Smooth muscle cell of the brain vasculature (primary cell): ENCODE measurements at places on chromosomes 13 and 19.

- no peak for DNase-seq
Observed at GRCh38 chr19:36051637-36052036, 2.4 kb downstream of the THAP8 start.

- no peak for DNase-seq
Observed at GRCh38 chr13:98459721-98460370, 117.1 kb downstream of the STK24 start.

DNA sequence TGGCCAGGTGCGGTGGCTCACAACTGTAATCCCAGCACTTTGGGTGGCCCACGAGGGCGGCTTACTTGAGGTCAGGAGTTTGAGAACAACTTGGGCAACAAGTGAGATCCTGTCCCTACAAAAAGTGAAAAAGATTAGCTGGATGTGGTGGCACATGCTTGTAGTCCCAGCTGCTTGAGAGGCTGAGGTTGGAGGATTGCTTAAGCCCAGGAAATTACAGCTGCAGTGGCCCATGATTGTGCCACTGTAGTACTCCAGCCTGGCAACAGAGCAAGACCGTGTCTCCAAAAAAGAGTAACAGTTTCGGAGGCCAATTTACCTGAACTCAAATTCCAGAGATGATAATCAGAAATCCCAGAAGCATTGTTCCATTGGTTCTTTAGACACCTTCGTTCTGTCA, 4.4 kb downstream of the ZNF473 start:
- DNase-seq, result no peak

DNA sequence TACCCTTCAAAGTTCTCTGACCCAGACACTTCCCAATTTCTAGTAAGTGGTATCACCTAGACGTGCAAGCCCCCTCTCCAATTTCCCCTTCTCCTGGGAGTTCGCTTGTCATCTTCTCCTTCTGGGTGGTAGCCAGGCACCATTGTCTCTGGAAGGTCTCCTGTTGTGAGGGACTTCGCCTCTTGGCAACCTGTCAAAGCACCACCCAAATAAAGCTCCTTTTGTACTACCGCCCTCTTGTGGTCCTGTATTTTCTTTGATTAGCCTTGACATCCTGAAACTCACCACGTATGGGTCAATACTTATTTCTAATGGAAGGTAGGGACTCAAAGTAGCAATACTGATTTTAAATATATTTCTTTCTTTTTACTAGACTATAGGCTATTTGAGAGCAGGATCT, 8.2 kb downstream of the GPC5 start:
- DNase-seq, result peak; percentile 7

DNA sequence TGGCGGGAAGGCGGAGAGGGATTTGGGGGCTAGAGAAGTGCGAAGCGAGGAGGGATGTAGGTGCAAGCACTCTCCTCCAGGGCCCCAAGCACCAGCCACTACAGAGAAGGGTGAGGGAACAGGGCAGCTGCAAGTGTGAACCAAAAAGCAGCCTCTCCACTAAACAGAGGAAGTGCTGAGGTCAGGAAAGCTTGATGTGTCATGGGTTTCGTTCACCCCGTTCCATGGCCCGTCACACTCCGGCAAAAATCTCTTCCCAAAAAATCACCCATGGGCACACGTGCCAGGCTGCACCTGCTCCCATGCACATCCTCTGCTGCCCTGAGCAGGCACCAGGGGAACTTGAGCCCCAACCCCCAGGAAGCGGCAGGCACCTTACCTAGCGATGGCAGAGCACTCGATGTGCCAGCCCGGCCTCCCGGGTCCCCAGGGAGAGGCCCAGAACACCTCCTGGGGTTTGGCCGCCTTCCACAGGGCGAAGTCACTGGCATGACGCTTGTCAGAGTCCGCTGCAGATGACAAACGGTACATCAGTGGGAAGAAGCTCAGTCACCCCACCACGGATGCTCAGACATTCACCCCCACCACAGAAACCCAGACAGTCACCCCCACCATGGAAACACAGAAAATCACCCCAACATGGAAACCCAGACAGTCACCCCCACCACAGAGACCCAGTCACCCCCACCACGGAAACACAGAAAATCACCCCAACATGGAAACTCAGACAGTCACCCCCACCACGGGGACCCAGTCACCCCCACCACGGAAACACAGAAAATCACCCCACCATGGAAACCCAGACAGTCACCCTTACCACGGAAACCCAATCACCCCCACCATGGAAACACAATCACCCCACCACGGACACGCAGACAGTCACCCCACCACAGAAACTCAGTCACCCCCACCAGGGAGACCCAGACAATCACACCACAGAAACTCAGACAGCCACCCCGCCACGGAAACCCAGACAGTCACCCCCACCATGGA, 29.0 kb downstream of the CARS2 start:
- DNase-seq, result no peak

GRCh38 chr13:113920606-113921286, 53.1 kb downstream of the C13orf46 start:
- DNase-seq, result no peak

- DNase-seq, result no peak
Observed at GRCh38 chr13:99662678-99663077, 161.4 kb downstream of the TM9SF2 start.

- DNase-seq, result no peak
Observed at GRCh38 chr13:91729859-91730258, 331.4 kb downstream of the GPC5 start.

- no peak for DNase-seq
Observed at GRCh38 chr13:22569811-22570210, 611.0 kb upstream of the SGCG start.

DNA sequence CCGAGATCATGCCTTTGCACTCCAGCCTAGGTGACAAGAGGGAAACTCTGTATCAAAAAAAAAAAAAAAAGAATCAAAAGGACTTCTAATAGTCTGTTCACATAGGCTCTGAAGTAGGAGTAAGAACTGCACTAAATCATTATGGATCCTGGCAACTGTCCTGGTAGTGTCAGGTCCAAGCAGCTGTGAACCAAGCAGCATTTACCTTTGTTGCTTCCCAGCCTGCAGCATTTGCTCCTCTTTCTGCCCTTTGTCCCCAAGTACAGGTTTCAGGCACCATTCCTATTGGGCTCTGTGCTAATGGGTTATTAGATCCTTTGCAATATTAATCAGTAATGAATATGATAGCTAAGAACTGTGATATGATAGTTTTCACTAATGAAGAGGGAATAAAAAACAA, 77.4 kb upstream of the NBEA start:
- DNase-seq, result no peak

- DNase-seq, result no peak
Observed at GRCh38 chr13:85501616-85502015, 297.6 kb downstream of the SLITRK6 start.

GRCh38 chr13:99178636-99179035, 22.0 kb upstream of the UBAC2 start:
- DNase-seq, result no peak

DNA sequence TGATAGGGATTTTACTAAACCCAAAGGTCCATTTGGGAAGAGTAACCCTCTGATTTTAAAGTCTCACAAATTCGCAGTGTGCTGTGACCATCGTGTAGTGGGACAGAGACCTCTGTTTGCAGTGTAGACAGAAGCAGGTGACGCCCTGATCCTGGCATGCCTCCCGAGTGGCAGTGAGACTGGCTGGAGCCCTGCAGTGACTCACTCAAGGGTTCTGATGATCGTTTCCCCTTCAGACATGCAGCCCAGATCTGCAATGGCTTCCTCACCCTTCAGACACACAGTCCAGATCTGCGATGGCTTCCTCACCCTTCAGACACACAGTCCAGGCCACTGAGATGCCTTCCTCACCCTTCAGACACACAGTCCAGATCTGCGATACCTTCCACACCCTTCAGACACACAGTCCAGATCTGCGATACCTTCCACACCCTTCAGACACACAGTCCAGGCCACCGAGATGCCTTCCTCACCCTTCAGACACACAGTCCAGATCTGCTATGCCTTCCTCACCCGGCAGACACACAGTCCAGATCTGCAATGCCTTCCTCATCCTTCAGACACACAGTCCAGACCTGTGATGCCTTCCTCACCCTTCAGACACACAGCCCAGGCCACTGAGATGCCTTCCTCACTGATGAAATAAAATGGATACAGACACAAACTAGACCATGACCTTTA, 125.2 kb downstream of the ATP11A start:
- no peak for DNase-seq

DNA sequence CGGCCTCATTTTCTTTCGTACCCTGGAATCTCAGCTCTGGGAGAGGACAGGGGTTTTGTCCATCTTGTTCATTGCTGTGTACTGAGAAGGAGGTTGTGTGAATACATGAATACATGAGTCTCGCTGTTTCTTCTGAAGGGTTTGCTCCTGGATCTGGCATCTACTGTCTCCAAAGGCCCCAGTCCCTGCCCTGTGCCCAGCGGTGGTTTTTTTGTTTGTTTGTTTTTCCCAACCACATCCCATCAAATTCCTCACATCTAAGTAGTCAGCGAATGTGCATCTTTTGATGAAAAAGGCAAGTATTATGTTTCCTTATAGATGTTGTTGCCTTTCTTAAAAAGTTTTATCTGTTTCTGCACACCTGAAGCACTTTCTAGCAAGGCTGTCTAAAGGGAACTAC, 12.5 kb downstream of the DCAF15 start:
- peak; percentile 50 for DNase-seq

DNA sequence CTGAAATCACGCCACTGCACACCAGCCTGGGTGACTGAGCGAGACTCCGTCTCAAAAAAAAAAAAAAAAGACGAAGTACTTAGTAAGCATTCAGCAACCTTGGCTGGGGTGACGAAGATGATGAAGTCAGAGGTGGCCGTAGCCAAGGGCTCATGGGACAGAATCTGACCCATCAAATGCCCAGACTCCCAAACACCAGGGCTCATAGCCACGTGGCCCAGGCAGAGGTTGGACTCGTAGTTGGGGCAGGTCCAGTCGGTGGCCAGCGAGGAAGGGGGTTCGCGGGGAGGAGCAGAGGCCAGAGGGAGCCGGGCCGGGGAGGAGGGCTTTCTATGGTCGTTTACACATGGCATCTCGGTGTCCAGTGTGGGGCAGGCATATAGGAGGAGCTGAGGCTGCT, 52.1 kb upstream of the EHD2 start:
- no peak for DNase-seq

DNA sequence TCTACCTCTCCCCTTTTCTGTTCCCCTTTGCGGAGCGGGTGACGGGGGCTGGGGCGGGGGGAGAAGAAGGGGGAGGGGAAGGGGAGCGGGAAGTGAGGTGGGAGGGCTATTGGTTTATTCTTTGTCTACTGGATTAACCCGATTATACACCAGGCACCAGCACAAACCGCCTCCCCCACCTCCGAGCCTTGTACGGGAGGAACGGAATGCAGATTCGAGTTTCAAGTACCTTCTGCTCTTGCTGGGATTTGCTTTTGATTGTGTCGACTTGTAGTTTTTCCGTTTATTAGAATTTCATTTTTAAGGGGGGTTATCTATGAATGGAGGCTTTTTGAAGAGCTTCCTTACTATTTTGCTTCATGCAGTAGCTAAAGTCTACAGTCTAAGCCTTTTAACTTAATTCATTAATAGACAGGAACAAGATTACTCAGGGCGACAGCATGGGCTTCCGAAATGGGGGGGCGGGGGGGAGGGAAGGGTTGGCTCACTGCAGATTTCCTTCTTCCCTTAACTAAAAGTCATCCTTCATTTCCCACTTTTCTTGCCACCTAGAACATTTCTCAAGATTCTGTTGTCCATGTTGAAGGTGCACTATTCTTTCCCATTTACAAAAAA, 937 bp upstream of the SPRY2 start:
- no peak for DNase-seq

GRCh38 chr13:107035186-107035585, 467.2 kb upstream of the ARGLU1 start:
- DNase-seq, result no peak

DNA sequence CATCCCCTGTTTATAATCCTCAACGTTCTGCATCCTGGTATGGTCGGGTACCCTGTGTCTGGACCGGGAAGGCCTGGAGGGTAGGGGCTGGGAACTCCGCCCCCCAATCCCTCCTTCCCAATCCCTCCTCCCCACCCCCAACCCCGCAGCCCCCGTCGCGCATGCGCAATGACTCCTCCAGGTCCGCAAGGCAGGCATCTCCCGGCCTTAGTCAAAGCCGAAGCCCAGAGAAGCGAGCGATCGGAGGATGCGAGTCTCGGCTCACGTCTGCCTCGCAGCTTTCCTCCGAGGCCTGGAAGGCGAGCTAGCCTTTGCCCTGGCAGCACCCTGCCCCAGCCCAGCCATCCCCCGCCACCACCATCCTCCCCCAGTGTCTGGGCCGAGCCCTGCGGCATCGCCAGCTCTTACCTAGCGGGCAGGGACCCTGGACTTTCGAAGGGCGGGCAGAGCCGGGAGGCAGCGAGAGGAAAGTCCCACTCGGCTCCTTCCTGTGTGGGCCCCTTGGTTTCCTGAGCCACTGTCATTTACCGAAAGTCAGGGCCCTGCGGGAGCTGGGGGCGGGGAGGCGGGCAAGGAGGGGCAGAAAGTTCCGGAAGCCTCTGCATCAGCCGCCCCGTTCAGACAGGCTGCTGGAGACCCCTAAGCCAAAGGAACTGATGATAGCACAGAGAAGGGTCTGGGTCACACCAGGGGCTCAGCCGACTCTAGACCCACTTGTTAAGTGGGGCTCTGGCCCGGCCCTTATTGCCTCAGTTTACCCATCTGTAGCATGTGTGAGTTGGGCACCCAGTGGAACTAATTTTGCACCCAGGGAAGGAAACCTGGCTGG, at the start of gene JAK3:
Gene JAK3, minus strand, starts transcription at position 445 of the 829 bp plus-strand sequence. CDS start 3,565 bp downstream, outside the sequence.
- DNase-seq, result no peak

DNA sequence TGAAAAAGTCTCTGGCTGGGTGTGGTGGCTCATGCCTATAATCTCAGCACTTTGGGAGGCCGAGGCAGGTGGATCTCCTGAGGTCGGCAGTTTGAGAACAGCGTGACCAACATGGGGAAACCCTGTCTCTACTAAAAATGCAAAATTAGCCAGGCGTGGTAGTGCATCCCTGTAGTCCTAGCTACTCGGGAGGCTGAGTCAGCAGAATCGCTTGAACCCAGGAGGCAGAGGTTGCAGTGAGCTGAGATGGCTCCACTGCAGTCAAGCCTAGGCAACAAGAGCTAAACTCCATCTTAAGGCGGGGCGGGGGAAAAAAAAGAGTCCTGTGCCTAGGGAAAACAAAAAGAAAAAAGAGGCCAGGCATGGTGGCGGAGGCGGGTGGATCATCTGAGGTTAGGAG, 2.2 kb downstream of the ZNF43 start:
- DNase-seq, result no peak

DNA sequence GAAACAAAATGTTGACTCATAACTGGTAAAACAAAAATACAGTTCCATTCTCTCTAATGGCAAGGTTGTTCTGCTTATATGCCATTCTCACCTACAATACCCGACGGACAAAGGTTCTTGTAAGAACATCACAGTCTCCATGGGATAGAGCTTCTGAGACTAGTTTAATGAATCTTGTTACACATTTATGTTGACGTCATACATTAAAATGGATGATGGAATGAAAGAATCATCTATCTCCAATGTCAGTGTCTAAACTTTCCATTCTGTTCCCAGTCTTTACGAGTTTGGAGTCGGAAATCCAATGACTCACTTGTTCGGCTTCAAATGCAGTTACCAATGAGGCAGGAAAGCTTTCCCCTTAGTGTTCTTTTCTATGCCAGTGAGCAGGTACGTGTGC, 17.7 kb downstream of the ZNF160 start:
- no peak for DNase-seq
